ENCODE measurements at places on chromosomes 11 and 22.
A peak's percentile ranks its signal among the peaks of the same experiment; 100 is the strongest.

DNA sequence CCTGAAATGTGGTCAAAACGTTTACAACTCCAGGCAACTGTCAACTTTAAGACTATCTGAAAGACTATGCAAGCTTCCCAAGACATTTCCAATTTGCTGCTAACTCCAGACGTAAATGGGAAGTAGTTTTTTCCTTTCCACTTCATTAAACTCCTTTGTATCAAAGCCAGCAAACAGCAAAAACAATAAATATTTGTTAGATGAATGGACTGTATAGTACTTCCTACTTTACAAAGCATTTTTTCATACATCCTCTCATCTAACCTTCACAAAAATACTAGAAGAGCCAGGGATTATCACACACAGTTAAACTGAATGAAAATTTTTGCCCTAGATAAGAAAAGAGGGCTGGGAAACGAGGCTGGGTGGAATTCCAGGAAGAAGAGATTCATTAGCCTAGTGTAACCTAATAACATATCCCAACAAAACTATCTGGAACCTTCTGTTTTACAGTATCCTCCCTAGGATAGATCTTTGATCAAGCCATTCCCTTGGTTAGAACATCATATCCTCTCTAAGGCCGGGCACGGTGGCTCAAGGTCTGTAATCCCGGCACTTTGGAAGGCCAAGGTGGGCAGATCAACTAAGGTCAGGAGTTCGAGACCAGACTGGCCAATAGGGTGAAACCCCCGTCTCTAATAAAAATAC lies 10.4 kb downstream of the NUP98 start:
- no peak for DNase-seq

- DNase-seq, result peak; percentile 62
Observed at GRCh38 chr22:24994070-24994763, 41.7 kb downstream of the KIAA1671 start.

GRCh38 chr11:35343033-35343598 lies 76.2 kb downstream of the SLC1A2 start:
- DNase-seq, result no peak

DNA sequence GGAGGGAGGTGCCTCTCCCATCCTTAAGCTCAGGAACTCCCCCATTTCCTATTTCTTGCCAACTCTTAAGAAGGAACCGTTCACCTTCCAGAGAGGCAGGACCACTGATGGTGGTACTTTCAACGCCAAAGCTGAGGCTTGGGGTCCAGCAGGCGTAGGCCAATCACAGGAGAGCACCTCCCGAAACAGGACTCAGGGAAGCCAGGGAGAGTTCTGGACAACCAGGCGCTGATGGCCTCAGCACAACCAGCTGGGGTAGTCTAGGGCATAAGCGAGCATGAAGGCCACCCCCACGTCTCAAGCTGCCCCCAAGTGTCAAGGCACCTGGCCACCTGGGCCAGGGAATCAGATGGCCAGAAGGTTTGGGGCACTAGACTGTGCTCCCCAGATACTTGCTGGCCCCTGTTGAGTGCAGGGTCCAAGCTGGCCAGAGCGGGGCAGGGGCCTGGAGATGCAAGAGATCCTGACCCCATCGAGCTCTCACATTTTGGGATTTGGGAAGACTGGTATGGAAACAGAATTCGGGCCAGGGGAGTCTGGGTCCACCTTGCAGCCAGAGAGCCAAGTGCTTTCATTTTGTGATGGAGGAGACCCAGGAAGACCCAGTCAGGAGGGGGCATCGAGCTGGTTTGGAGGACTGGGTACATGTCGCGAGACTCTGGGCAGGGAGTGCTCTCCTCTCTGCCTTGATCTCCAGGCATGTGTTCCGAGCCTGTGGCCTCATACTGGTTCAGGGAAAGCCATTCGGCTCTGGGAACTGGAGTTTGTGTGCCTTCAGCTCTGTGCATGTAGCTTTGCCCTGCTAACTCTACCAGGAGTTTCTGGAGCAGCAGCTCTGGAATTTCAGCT lies 926 bp downstream of the CD6 start:
- no peak for DNase-seq

DNA sequence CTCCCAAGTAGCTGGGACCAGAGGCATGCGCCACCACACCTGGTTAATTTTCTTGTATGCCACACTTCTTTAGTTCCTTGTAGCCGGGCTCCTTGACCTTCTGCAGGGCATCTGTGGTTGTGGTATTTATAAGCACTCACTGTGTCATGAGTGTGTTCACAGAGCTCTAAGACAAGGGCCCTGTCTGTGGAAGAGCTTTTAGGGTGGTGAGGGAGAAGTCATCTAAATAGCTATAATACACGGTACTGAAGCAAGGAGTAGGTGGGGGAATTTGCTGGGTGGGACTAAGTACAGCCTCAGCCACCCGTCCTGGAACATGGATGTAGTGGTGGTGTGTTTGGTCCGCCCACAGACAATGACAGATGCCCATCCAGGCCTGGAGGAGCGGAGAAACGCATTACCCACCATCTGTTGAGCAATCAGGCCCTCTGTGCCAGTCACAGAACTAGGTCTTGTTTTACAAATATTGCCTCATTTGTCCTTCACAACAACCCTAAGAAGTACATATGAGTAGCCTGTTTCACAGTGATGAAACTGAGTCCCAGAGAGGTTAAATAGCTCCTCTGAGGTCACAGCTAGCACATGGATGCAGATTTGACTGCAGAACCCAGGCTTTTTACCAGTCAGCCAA lies 10.1 kb downstream of the ACO2 start:
- DNase-seq, result peak; percentile 74

- DNase-seq, result no peak
Observed at GRCh38 chr11:101456812-101457211, 127.0 kb downstream of the TRPC6 start.

- no peak for DNase-seq
Observed at GRCh38 chr11:102850973-102851745, 7.8 kb upstream of the MMP3 start.

- no peak for DNase-seq
Observed at GRCh38 chr22:44005524-44005923, 18.6 kb upstream of the PARVB start.

DNA sequence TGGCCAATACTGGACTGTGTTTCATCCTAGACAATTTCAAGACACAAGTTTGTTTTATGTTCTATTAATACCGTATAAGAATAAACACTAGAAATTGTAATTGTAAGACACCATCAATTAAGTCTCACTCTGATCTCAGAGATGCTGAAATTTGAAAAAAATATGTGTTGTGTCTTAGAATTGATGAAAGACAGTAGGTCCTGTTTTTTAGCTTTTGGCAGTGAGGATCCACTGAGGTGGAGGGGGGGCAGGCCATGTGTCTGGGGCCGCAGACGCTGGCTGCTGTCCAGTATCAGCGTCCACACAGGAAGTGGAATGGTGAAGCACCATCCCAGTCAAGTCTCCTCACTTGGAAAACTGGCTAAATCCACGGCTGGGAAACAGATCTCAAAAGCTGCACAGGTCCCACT lies 22.5 kb upstream of the ALG8 start:
- DNase-seq, result no peak

GRCh38 chr11:65821107-65821506 lies 12.7 kb upstream of the SNX32 start:
- no peak for DNase-seq

GRCh38 chr11:73249853-73250783 lies 22.0 kb upstream of the P2RY6 start:
- no peak for DNase-seq

- no peak for DNase-seq
Observed at GRCh38 chr11:30758012-30758411, 171.9 kb upstream of the MPPED2 start.

DNA sequence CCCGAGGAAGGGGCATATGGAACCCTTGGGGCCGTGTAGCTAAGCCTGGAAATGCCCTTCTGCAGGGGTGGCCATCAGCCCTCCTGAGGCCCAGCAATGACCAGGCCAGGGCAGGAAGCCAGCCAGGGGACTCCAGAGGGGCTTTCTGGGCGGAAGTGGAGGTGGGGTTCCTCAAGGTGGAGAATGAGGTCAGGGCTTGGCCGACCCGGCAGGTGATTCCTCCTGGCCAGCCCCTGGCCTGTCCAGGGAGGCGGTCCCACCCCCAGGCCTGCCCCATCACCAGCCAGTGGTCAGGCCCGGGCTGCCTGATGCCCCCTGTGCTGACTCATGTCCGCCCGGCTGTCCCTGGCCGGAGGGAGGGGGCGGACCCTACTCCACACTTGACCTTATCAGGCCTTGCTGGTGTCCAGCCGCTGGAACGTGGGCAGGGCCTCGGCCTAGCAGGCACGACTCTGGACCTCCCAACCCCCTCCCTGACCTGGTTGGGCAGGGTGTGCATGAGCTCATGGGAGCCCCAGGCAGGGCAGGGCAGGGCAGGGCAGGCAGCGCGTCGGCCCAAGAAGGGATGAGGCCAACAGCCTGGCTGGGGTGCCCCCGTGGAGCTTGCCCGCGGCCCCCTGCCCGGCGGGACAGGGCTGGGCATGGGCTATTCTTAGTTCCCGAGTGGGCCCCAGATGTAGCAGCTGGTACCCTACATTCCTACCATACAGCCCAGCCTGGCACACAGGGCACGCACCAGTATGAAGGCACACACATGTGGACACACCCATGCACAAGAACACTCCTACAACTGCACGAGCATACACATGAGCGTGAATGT lies 35.9 kb downstream of the RPL3 start:
- no peak for DNase-seq

DNA sequence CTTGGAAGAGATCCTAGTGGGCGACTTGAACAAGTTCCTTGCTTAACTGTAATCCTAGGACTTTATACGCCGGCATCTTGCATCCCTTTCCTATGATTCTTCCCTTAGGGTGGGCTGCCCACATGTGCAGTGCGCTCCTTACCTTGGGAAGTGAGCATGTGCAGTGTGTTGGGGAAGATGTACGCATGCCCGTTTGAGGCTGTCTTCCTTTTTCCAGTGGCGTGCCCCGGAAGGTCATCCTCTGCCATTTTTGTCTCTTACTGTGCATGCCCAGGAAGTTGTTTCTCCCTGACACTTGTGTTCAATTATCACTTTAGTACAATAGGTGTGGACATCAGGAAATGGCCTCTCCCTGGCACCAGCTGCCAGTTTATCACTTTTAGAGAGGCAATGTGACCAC lies 936.5 kb downstream of the TBC1D22A start:
- no peak for DNase-seq

GRCh38 chr11:134293119-134294113 lies 17.2 kb downstream of the GLB1L3 start:
- no peak for DNase-seq

DNA sequence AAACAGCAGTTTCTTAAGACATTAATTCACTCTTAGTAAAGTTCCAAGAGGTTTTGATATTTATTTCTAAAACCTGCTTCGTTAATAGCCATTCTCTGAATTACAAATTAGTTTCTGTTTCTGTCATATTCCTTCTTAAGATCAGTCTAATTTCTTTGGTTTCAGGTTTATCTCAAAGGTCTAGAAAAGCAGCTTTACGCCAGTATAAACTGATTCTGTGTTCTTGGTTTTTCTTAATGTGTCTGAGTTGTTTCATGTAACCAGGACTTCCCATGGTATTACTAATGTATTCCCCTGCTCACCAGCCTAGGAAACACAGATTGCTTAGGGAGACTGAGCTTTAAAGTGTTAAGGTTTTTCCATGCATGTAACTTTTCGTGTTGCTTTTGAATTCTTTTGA lies 6.8 kb upstream of the ACY3 start:
- DNase-seq, result no peak

DNA sequence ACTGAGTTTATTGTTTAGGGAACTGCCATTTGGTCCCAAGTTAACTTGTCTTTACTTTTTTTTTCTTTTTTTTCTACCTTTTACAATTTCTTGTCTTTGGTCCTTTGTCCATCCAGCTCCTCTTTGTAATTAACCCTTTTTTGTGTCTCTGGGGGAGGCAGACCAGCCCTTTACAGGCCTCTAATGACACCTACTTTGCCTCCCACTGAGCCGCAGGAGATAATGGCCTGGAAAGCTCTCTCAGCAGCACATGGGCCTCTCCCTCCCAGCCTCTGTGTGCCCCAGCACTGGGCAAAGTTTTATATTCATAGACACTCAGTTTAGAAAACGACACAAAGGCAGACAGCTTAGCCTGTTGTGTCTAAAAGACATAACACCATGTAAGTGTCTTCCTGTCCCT lies 480.4 kb downstream of the SOX6 start:
- DNase-seq, result no peak

GRCh38 chr22:22810018-22810427 lies 77.6 kb upstream of the IGLL5 start:
- no peak for DNase-seq

Measured in NCI-H2171 (cell line).